ENCODE measurements at places on chromosomes 2 and 18.

- DNase-seq, result no peak
Observed at GRCh38 chr2:222298311-222299150, at the start of gene PAX3. PAX3 (minus strand) TSS chr2:222298998; CDS start chr2:222298615, 383 bp downstream.

DNA sequence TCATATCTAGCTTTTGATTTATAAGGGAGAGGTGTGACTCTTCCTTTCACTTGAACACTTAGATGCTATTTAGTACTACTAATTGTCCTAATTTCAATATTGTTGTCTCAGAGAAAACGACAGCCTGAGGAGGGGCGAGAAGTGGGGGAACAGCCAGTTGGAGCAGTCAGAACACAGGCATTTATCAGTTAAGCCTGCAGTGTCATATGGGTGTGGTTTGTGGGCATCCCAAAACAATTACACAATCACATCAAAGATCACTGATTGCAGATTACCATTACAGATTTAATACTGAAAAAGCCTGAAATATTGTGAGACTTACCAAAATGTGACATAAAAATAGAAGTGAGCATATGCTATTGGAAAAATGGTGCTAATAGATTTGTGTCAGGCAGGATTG lies 15.8 kb downstream of the TMEM131 start:
- DNase-seq, result no peak

GRCh38 chr2:215503381-215503780 lies 67.5 kb upstream of the FN1 start:
- no peak for DNase-seq

GRCh38 chr2:187003038-187003554 lies 154.1 kb upstream of the ZSWIM2 start:
- no peak for DNase-seq

DNA sequence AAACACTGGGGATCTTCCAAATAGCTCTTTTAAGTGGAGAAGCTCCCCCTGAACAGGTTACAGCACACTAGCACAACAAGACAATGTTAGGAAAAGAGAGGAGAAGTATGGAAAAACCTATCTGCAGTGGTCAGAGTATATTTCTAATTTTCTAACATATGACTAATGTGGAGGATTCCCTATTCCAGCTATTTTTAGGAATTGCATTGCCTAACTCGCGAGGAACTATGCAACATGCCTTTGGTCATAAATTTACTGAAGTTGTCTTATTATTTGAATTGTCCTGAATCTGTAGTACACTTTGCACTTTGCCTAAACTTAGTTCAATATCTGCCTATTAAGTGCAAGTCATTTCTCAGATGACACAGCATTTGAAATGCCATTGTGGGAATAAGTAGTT lies 381.4 kb downstream of the CCDC85A start:
- DNase-seq, result no peak

GRCh38 chr2:29530281-29530680 lies 391.1 kb downstream of the ALK start:
- DNase-seq, result no peak

Measured in effector CD8-positive, alpha-beta T cell (primary cell).